ENCODE measurements at places on chromosomes 5 and 9.

GRCh38 chr9:35972093-35972492 is 14.1 kb upstream of the OR2S2 start:
- no peak for DNase-seq

- no peak for DNase-seq
These were observed 42.1 kb downstream of the DTWD2 start for GRCh38 chr5:118946138-118946800.

GRCh38 chr5:59099995-59100345 is 517.1 kb downstream of the RAB3C start:
- no peak for DNase-seq

DNA sequence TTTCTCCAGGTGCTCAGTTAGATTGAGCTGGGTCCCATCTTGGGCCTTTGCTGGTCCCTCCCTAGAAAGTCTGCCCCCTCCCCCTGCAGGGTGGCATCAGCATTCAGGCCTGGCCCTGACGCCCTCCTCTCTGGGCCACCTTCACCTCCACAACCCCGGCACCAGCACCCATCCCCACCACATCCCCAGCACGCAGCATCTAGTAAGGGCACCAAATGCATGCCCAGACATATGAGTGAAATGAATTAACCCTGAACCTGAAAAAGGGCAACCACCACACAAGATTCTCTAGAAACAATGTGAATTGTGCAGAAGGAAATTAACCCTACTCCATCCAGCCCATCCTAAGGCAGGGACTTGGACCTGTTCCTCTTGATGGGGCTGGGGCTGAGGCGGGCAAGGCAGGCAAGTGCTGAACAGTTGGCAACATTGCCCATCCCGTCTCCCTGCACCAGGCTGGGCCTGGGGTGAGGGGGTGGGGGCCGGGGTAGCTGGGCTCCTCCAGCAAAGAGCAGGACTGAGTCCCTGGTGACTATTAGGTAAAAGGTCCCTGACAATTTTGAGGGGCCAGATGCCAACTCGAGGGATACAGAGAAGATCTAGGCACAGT is 125.9 kb downstream of the KCNIP1 start:
- no peak for DNase-seq

DNA sequence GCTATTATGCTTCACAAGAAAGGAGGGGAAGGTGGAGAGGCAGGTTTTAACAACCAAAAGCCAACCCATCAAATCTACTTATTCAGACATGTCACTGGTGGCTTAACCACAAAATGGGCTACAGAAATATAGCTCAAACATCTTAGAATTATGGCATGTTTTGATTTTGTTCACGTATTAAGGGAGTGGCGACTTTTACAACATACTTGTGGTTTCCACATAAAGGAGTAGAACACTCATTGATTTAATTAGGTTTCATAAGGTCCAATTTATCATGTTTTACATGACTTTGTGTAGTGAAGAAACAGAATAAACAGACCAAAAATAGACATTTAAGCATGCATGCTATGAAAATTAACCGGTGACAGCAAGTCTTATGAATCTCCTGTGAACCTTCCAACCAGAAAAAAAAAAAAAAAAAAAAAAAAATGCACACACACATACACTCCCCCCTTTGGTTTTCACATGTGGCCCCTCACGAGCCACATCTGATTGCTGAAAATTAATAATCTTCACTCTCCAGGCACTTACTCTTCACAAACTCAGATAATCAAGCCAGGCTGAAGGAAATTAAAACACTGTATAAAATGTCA is 5.4 kb downstream of the ZNF608 start:
- peak; percentile 87 for DNase-seq

DNA sequence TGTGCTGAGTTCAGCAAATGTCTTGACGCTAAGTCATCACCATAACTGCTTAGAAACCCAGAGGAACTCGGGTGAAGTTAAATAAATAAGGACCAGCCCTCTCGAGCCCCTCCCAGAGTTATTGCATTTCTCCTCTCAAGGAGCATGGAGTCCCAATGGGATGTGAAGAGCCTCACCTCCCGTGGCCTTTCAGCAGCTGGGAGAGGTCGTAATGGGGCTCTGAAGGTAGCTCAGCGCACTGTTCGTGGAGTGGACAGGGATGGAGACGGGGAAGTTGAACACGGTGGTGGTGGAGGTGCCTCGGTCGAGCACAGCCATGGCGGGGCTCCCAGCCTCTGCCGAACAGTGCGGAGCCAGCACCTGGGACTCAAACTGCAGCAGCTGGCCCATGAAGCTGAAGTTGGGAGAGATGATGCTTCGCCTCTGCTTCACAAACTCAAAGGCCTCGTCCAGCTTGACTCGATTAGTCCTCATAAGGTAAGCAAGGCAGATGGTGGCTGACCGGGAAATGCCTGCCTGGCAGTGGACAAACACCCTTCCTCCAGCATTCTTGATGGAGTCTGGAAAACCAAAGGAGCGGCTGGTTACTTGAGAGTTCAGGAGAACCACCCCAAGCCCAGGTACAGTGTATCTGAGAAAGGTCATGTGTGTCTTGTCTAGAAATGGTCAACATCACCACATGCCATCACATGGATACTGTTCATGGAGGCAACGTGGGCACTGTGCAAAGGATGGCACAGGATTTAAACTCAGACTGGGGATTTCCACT is 2.2 kb downstream of the DUSP1 start:
- peak; percentile 37 for DNase-seq

DNA sequence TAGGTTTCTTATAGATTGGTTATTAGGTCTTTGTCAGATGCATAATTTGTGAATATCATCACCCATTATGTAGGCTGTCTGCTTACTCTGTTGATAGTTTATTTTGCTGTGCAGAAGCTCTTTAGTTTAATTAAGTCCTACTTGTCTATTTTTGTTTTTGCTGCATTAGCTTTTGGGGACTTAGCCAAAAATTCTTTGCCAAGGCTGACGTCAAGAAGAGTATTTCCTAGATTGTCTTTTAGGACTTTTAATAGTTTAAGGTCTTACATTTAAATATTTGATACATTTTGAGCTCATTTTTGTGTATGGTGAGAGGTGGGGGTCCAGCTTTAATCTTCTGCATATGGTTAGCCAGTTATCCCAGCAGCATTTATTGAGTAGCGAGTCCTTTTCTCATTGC is 24.8 kb upstream of the ANGPTL2 start:
- no peak for DNase-seq

DNA sequence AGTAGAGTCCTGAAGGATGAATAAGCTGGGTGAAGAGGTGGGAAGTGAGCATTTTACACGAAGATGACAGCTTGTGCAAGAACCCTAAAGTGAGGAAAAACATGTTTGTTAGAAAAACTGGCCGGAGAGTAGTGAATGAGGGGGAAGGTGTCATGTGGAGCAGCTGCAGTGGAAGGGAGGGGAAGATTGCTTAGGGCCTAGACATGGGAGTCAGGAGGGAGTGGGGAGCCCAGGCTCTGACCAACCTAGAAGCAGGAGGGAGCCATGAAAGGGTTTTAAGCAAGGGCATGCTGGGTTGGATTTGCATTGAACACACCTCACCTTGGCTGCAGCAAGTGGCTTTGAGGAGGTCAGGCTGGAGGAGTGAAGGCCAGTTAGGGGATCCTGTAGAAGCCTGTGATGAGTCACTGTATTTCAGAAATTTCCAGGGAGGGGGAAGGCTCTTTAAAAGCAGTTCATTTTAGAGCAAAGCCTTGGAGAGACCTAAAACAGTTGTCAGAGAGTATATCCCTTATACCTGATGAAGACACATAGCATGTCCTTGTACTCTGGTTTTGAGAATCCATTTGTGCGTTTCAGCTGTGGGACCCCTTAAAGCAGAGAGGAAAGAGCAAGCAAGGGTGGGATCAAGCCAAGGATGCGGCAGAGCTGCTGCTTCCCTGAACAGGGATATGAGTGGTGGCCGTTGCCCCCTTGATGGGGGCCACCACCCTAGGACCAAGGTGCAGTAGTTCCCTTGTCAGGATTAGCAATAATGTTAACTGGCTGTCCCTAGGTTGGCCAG is 45.4 kb downstream of the ANGPTL2 start:
- peak; percentile 23 for DNase-seq

DNA sequence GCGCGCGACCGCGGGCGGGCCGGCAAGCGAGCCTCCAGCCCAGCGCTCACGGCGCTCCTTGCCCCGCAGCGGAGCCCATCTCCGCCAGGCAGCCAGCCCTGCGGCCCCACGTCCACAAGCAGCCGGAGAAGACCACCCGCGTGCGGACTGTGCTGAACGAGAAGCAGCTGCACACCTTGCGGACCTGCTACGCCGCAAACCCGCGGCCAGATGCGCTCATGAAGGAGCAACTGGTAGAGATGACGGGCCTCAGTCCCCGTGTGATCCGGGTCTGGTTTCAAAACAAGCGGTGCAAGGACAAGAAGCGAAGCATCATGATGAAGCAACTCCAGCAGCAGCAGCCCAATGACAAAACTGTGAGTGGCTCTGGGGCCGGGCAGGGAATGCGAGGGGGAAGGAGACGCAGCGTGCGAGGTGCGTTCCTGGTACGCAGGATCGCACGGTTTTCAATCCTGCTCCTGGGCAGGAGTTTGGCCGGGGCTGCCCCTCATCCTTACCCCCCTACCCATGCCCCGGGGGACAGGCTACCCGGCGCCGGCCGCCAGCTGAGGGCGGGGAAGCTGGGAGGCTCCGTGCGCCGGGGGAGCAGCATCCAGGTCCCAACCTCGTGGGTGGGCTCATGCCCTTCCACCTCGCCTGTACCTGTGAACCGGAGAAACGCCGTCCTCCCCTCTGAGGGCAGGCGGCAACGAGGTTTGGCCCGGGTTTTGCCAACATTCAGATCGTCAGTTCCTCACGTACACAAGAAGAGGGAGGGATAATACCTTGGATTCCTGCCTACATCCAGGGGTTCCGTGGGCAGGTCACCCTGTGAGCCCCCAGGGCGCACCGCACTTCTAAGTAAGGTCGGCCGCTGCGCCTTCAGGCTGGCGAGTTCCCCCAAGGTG is 6.6 kb downstream of the ISL1 start:
- DNase-seq, result no peak

DNA sequence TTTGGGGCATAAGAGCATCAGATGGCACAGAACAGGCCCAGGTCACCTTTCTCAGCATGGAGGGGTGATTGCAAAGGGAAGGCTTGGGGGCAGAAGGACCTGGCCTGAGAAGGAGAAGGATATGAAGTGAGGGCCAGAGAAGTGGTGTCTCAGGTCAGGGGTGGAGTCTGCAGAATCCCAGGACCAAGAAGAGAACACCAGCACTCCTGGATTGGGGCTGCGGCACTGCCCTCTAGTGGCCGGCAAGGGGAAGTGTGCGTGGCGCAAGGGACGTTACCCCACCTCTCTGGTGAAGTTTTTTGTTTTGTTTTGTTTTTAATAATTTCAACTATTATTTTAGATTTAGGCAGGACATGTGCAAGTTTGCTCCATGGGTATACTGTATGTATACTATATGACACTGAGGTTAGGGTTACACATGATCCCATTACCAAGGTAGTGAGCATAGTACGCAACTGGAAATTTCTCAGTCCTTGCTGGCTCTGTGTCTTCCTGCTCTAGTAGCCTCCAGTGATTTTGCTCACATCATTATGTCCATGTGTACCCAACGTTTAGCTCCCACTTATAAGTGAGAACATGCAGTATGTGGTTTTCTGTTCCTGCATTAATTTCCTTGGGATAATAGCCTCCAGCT is 1548.6 kb downstream of the EFNA5 start:
- no peak for DNase-seq

DNA sequence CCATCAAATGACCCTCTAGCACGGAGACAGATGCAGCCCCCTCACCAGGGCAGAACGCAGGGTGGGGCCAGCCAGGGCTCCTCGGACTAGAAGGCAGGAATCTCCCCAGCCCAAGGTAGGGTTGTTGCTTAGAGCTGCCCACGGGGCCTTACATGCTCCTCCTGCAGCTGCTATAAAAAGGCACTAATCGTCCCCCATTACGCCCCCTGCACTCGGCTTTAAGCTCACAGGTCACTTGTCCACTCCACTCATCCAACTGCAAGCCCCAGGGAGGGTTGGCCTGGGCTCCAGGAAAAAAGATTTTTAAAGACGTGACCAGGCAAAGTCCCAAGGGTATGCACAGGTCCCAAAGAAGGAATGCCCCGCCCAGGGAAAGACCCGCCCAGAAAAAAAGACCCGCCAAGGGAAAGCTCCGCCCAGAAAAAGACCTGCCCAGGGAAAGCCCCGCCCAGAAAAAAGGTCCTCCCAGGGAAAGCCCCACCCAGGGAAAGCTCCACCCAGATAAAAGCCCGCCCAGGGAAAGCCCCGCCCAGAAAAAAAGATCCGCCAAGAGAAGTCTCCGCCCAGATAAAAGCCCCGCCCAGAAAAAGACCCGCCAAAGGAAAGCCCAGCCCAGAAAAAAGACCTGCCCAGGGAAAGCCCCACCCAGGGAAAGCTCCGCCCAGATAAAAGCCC is 11.1 kb downstream of the GRIN1 start:
- no peak for DNase-seq

GRCh38 chr9:137851516-137852267 is 25.9 kb upstream of the CACNA1B start:
- no peak for DNase-seq

DNA sequence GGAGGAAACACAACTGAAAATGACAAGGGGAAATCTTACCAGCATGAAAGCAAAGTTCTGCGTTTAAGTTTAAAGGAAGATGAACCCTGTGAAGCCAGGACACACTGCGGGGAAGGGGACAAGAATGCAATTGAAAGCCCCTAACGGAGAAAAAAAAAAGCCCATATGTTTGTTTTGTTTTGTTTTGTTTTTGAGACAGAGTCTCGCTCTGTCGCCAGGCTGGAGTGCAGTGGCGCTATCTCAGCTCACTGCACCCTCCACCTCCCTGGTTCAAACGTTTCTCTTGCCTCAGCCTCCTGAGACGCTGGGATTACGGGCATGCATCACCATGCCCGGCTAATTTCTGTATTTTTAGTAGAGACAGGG is 2.9 kb downstream of the STK10 start:
- DNase-seq, result no peak

DNA sequence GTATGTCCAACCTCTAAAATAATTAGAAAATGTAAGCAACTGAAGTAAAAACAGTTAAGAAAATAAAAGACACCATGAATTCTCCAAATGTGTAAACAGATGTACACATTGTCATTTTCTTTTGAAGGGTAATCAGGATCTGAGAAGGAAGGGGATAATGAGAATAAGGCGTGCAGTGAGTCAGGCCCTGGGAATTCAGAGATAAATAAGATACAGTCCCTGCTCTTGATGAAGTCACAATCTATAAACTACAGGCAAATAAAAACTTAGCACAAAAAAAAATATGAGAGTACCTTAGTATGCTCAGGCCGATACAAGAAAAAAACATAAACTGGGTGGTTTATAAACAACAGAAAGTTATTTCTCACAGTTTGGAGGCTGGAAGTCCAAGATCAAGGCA is 315.3 kb downstream of the DNAH5 start:
- DNase-seq, result peak; percentile 22

GRCh38 chr5:111993242-111993641 is 236.2 kb upstream of the NREP start:
- no peak for DNase-seq

DNA sequence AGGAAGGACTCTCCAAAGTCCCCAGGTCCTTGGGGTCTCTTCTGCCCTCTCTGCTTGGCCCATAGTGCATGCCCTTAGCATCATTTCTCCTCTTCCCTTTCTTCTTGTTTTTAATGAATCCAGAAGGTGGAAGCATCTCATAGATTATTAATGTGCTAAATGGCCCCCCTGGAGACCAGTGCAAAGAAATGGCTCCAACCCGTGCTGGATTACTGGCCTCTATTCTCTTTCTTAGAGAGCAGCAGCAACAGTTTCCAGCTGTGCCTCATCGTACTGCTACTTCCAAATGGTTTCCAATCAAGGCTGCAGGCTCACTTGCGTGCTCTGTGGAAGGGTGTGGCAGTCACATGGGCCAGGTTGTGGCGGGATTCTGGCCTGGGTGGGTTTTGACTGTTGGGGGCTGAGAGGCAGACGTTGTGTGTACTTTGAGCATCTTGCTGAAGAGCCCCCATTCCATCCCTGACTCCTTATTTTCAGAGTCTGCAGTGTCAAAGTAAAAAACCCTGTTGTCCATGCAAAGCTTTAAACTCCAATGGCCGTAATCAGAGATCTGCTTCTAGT is 139.7 kb downstream of the GABBR2 start:
- no peak for DNase-seq
